ENCODE measurements at places on chromosomes 1 and 21.

GRCh38 chr21:26850116-26850643 is 5.0 kb upstream of the ADAMTS1 start:
- DNase-seq, result no peak

DNA sequence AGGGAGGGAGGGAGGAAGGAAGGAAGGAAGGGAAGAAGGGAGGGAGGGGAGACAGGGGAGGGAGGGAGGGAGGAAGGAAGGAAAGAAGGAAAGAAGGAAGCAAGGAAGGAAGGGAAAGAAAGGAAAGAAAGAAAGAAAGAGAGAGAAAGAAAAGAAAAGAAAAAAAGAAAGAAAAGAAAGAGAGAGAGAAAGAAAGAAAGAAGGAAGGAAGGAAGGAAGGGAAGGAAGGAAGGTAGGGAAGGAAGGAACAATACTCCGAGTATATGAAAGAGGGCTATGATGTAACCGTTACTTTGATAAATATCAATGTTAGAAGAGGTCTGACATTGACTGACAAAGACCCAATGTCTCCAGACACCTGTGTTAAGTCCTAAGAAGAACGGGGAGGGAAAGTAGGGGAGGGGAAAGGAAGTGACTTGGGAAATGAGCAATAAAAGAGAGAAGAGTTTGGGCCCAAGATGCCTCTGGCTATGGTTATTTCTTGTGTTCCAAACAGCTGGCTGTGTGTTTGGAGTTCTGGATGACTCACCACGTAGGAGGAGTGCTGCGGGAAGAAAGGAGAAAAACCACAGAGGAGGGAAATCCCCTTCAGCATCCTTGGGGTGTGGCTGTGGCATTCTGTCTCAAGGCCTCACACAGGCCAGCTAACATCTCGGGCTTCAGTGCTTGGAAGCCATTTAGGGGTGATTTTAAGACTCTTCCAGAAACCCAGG is 37.0 kb upstream of the RXRG start:
- DNase-seq, result peak; percentile 75

DNA sequence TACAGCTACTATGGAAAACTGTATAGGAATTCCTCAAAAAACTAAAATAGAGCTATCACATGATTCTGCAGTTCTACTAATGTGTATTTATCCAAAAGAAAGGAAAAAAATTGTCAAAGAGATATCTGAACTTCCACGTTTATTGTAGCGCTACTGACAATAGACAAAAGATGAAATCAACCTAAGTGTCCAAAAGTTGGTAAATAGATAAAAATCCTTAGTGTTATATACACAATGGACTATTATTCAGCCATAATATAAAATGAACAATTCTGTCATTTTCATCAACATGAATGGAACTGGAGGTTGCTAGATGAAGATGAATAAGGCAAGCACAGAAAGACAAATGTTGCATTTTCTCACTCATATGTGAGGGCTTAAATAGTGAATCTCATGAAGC is 1492.1 kb downstream of the MRPL39 start:
- no peak for DNase-seq

DNA sequence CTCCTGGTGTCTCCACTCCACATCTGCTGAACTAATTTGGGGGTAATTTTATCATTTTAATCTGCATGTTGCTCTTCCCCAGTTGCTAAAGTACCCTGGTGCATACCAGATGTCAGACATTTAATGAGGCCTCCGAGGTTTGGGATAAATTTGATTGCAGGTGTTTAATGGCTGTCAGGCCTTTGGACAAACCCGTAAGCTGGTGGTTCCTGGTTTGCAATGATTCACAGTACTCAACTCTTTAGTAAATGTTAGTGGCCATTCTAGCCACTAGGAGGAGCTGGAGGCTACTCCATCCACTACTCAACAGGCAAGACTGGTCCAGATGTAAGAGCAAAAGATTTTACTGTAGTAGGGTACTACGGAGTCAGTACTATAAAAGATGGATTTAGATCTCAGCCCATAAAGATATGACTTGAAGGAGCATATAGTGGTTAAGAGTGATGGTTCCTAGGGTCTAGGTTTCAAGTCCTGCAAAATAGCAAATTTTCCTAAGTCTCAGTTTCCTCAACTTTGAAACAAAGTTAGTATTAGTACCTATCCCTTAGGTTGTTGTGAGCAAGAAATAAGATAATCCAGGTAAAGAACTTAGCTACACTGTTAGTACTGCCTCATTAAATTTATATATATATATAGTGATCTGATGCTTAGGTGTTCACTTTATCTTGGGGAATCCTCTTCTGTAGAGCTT is 132.8 kb downstream of the SNX7 start:
- DNase-seq, result peak; percentile 60

GRCh38 chr1:172095846-172096245 is 254.5 kb downstream of the DNM3 start:
- no peak for DNase-seq

- DNase-seq, result no peak
Observed at GRCh38 chr1:31621847-31622730, 4.6 kb downstream of the HCRTR1 start.

DNA sequence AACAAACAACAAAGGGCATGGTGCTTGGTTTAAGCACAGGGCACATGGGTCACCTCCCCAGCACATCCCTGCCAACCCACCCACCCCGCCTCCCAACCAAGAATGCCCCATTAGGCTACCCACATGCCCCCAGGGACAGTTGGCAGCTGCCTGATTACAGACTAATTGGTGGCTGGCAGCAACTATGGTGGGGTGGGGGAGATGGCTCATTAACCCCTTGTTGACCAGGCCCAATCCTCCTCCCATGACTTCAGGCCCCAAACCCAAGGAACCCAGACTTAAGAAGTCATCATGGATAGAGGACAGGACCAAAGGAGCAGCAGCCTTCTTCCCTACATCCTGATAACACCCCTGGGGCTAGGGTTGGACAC is 1.3 kb downstream of the RIMS3 start:
- DNase-seq, result no peak

DNA sequence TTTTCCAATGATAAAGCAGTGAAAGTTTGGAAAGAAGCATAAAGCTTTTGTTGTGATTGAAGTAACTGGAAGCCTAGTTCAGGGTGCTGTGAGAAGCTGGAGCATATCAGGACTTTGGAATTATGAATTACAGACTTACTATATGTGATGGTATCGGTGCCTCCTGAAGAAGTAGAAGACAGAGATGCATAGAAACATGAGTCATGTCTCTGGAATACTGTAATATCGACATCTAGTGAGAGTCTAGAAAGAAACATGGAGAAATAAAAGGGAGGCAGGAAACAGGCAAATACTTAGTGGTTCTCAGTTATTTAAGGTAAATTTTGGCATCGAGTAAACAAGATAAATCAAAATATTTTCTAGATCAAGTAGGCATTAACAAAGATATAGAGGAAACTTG is 103.0 kb downstream of the CAMTA1 start:
- no peak for DNase-seq

DNA sequence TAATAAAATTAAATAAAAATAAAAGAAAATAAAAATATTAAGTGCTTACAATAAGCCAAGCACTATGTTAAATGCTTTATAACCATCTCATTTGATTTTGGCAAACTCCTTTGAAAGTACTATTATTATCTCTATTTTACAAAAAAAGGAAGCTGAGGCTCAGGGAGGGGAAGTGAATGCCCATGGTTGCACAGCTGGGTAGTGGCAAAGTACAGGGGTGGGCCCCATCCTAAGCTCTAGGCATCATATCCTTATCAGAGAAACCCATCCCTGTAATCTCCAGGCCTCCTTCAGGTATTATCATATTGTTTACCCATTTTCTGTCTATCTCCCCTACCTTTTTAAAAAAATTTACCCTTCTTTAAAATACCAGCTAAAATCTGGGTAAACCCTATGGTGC is 2.3 kb upstream of the MED18 start:
- no peak for DNase-seq

- no peak for DNase-seq
Observed at GRCh38 chr1:243885806-243886205, 35.8 kb upstream of the AKT3 start.

DNA sequence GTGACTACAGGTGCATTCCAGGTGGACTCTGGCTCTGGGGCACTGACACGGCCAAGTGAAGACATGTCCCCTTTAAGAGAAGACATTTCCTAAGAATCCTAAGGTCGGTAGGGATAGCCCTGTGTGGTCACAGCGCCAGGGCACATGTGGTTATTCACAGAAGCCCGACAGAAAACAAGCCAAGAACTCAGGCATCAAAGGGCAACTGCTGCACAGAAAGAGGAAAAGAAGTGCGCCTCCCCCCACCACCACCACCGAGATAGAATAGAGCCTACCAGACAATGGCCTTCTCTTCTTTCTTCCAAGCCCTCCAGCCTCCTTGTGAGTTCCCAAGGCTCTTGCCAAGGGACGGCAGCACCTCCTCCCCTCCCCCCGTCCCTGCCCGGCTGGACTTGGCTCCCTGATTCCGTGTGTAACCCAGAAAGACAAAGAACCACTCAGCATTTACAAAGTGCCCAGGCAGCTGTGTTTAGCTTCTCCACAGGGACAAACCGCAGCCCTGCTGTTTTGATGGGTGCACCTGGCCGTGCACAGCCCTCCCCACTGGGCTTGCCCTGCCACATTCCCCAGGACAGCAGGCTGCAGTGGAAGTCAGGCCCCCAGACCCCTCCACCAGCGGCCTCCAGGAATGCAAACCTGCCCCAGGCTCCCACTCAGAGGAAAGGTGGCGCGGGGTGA is 30.2 kb downstream of the TMPRSS2 start:
- DNase-seq, result no peak

- DNase-seq, result no peak
Observed at GRCh38 chr1:168613691-168614231, 37.4 kb downstream of the XCL1 start.

All from fibroblast of the conjunctiva (primary cell).